ENCODE measurements at places on chromosomes 16 and 17. TPM values are rescaled to one million over a fixed set of nuclear protein-coding genes. Genes with fewer than 3 reads are reported as not detected.

GRCh38 chr17:71203953-71204352 is 916.9 kb upstream of the SOX9 start:
- no peak overlapping the region for H3K27ac ChIP-seq
- no peak for DNase-seq
- H3K27me3 ChIP-seq: no peaks in the 10 kb centered on the region
- H3K36me3 ChIP-seq: no peaks in the 10 kb centered on the region
- no peak overlapping the region for H3K4me3 ChIP-seq

- peak; percentile 48 for DNase-seq
- H3K36me3 ChIP-seq: no peaks in the 10 kb centered on the region
- peaks cover 3% of the 10 kb centered on the region for H3K27me3 ChIP-seq
These were observed 190.7 kb downstream of the FOXL1 start for GRCh38 chr16:86768999-86769398.

- H3K36me3 ChIP-seq: peaks cover 29% of the 10 kb centered on the region
- peak overlapping the region; percentile 81 for H3K27ac ChIP-seq
- H3K4me3 ChIP-seq: no peak overlapping the region
- H3K27me3 ChIP-seq: no peaks in the 10 kb centered on the region
These were observed 16.3 kb downstream of the CAVIN1 start for GRCh38 chr17:42406615-42407288.

DNA sequence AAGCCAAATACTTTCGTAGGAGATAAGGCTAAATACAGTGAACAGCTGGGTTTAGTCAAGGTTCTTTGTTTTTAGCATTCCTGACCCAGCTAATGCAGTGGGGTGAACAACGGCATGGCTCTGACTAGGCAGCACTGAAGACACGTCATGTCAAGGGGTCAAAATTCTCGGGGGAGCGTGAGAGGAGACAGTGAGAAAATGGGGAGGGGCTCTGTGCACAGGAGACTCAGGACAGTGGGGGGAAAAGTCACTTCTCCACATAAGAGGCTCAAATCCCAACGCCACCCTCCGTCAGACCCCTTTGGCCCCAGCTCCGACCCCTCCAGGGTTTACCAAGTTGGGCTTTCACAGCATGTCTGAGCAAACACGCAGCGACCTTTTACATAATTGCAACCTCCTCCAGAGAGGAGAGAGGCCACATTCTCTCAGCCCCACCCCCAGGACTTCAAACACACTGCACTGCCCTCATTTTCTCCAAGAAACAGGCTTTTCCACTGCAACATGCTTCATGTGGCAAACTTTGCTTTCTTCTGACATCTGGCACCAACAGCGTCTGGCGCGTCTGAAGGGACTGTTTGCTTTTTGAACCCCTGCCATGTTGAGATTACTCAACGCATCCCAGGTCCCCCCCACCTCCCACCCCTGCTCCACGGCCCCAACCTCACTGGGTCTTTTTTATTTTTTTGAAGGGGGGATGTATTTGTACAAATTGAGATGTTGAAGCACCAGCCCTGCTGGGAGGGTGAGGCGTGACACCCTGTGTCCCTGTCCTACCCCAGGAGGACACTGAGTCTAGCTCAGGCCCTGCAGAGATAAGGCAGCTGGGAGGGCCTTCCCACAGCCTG is 30.0 kb downstream of the AXIN2 start:
- H3K27me3 ChIP-seq: no peaks in the 10 kb centered on the region
- peaks cover 26% of the 10 kb centered on the region for H3K36me3 ChIP-seq
- H3K4me1 ChIP-seq: peaks cover 23% of the 10 kb centered on the region
- DNase-seq: no peak
- H3K4me3 ChIP-seq: no peak overlapping the region
- peak overlapping the region; percentile 70 for H3K27ac ChIP-seq

GRCh38 chr17:19759568-19760549 is 11.8 kb upstream of the ALDH3A1 start:
- peaks cover 8% of the 10 kb centered on the region for H3K4me1 ChIP-seq
- no peaks in the 10 kb centered on the region for H3K36me3 ChIP-seq
- H3K27ac ChIP-seq: no peak overlapping the region

DNA sequence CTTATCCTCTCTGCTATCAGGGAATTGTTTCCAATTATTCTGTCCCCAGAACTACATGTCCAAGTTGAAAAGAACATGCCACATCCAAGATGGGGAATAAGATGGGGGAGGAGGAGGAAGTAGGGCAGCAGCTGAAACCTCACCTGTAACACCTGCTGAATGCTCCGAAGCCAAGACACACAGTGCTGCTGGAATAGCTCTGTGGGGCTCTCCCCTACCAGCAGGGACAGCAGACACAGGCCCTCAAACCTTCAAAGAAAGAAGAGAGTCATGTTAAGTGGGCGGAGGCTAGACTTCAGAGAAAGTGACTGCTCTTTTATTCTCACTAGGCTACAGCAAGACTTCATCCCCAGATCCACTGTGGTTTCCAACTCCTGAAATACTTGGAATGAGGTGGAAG is 13.2 kb downstream of the PELP1 start:
- peaks cover 7% of the 10 kb centered on the region for H3K36me3 ChIP-seq
- H3K4me3 ChIP-seq: no peak overlapping the region
- peak; percentile 43 for DNase-seq
- no peaks in the 10 kb centered on the region for H3K4me1 ChIP-seq
- peak overlapping the region; percentile 6 for H3K27ac ChIP-seq
- no peaks in the 10 kb centered on the region for H3K27me3 ChIP-seq

- H3K4me3 ChIP-seq: no peak overlapping the region
- H3K4me1 ChIP-seq: peaks cover 30% of the 10 kb centered on the region
These were observed 12.2 kb upstream of the MMD start for GRCh38 chr17:55433629-55434422.

The KRT31 gene
- 3.1 TPM for polyA plus RNA-seq

Measured in stomach (tissue), 19 donors.